ENCODE measurements at places on chromosomes 16 and 17. TPM values are rescaled to one million over a fixed set of nuclear protein-coding genes. Genes with fewer than 3 reads are reported as not detected.
A peak's percentile ranks its signal among the peaks of the same experiment; 100 is the strongest.

- no peak for DNase-seq
These were observed 5.0 kb downstream of the UNC45B start for GRCh38 chr17:35152421-35153140.

DNA sequence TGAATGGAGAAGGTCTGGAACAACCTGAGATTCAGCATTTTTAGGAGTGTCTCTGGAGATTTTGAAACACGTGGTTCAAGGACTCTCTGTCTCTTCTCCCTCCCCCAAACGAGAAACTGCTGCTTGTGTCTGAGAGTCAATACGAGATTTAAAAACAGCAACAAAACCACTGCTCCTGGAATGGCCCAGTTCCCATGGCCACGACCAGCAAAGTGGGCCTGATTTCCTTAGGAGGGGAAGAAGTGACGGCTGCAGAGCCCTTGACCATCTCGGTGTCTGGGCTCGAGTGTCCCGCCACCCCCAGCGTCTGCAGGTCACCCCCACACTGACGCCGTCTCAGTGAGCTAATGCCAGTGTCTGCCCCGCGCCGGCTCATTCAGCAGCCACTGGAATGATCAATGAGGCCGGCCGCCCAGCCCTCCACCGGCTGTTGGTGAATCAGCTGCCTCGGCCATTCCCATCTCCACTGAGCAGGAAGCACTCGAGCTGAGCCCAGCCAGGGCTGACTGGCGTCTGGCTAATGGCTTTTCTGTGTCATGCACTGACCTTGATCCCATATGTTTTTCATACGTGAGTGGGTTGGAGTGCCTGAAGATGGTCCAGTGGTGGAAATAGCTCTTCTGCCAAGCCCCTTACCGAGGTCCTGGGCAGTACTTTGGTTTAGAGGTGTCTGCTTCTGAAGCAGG, 151.8 kb downstream of the PITPNC1 start:
- DNase-seq: no peak

- DNase-seq: no peak
These were observed 195.0 kb upstream of the ELAC2 start for GRCh38 chr17:13212860-13213259.

SRCAP gene
- total RNA-seq: 76.8 TPM

- DNase-seq: no peak
These were observed 142.7 kb upstream of the GNAO1 start for GRCh38 chr16:56048425-56049105.

GRCh38 chr17:41071606-41072360, 6.1 kb upstream of the KRTAP2-4 start:
- DNase-seq: no peak

DNA sequence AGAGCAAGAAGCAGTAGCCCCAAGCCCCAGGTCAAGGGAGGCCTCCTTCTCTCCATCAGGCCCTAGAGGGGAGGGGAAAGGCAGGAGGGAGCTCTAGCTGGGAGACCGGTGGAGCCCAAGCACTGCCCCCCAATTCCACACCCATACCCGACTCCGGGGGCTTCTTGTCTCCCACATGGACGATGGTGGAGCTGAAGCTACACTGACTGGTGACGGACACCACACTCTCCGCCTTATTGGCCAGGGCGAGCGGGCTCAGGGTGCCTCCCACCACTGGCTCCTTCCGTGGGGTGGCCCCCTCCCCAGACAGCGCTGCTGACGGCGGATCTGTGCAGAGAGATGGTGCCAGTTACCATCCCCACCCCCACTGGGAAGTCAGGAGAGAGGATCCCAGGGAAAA, 6.4 kb downstream of the PER1 start:
- DNase-seq: no peak

CIBAR2 gene
- total RNA-seq: not detected

GRCh38 chr17:50977487-50978159, 111.5 kb upstream of the TOB1 start:
- no peak for DNase-seq

GRCh38 chr17:47287068-47287467, 33.4 kb downstream of the ITGB3 start:
- no peak for DNase-seq

FOXJ1 gene
- total RNA-seq: 0.56 TPM

- DNase-seq: no peak
These were observed 8.5 kb downstream of the GAA start for GRCh38 chr17:80109713-80110446.

GRCh38 chr17:72134608-72135394, 14.0 kb downstream of the SOX9 start:
- no peak for DNase-seq

DNA sequence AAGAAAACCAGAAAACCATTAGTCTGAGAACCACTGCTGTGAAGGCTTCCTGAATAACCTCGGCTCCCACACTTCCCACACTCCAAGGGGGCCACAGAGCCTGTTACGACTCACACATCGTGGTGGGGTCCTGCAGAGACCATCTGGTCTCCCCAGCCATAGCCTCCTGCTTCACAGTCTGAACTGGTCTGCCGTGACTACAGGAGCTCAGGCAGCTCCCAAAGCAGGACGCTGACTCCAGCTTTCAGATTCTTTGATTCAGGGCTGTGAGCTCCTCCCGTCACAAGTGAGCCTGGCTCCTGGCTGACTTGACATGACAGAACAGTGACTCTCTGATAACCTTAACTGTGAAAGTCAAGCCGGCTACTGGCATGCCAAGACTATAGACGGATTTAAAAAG, 37.8 kb downstream of the CYB5D2 start:
- no peak for DNase-seq

TMEM114 gene
- total RNA-seq: not detected

DNA sequence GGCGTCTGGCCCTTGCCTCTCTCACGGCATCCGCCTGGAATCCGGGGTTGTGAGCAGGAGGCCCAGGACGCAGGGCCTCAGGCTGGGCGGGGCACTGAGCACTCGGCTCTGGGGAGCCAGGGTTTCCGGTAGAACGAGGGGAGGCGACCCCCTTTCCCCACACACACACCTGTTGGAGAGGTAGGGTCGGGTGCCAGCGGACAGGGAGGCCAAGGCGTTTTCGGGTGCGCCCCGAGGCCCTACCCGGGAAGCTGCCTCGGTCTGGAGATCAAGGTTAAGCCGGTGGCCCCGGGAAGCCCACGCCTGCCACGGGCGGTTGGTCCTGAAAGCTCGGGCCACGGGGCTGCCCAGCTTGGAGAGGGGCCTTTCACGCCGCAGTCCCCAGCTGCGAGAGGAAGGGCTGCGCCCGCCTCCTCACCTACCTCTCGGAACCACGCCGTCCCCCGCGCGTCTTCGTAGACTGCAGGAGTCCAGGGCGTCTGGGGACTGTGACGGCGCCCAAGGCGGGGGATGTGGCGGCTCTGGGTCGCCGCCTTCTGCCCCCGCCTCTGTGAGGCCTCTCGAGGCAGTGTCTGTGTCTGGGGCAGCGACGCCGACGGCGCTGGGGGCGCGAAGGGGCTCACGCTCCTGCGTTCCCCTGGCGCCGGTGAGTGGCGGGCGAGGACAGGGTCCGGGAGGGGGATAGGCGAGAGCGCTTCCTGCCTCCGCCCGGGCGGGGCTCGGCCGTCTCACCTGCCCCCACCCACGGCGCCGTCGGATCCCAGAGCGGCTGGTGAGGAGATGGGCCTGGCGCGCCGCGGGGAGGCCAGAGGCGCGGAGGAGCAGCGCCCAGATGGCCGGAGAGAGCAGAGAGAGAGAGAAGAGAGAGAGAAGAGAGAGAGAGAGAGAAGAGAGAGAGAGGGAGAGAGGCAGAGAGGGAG, 20.3 kb upstream of the HOXB9 start:
- DNase-seq: no peak

- peak; percentile 78 for DNase-seq
These were observed 923 bp downstream of the GDPD3 start for GRCh38 chr16:30112197-30113030.

DNA sequence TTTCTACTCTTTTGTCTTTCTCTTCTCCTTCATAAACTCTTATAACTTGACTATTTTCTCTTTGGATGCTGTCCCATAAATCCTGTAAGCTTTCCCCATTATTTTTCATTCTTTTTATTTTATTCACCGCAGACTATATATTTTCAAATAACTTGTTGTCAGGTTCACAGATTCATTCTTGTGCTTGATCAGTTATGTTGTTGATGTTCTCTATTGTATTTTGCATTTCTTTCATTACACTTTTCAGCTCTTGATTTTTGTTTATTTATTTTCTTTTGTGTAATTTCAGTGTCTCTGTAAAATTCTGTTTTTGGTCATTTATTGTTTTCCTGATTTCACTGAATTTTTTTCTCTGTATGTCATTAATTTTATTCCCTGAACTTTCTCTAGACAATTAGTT, 49.2 kb downstream of the EFCAB13 start:
- DNase-seq: no peak

STXBP4 gene
- total RNA-seq: 4.6 TPM

APOBR gene
- 2.9 TPM for total RNA-seq

GRCh38 chr17:57629886-57630285, 115.2 kb downstream of the CCDC182 start:
- DNase-seq: no peak

GRCh38 chr17:27608328-27609230, 22.4 kb upstream of the LGALS9 start:
- DNase-seq: no peak

ANKRD13B gene
- total RNA-seq: 25.3 TPM

- DNase-seq: no peak
These were observed 79.3 kb downstream of the NQO1 start for GRCh38 chr16:69647020-69647419.

DNA sequence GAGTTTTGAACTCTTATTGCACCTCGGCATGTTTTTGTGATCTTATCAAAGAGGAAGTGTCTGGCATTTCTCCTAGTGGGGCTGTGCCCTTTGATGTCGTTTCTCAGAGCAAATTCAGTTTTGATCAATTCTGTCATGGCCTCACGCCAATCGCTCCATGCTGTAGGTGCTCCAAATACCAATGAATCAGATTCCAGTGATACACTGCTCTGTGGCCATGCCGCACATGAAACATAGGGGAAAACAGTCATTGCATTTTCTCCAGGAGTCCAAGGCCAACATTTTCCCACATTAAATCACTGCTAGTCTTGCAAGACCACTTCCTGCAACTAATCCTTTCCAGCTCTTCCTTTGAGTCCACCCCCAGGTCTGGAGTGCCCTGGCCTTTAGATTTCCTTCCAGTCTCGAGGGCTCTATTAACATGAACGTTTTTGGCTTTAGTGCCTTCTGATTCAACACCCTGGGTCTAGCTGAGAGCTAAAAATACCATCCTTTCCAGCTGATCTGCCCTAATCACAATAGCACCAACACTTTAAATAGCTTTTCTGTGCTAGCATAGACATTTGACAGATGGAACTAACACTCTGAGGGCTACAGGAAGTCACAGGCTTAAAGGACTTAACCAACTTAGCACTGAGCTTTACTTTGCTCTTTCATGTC, 18.2 kb upstream of the RASL10B start:
- DNase-seq: no peak

GRCh38 chr16:78485188-78485916, 385.9 kb downstream of the WWOX start:
- DNase-seq: no peak

CIAO2B gene
- 169 TPM for total RNA-seq

- DNase-seq: no peak
These were observed 269.8 kb downstream of the RBFOX1 start for GRCh38 chr16:7602291-7602950.

DNA sequence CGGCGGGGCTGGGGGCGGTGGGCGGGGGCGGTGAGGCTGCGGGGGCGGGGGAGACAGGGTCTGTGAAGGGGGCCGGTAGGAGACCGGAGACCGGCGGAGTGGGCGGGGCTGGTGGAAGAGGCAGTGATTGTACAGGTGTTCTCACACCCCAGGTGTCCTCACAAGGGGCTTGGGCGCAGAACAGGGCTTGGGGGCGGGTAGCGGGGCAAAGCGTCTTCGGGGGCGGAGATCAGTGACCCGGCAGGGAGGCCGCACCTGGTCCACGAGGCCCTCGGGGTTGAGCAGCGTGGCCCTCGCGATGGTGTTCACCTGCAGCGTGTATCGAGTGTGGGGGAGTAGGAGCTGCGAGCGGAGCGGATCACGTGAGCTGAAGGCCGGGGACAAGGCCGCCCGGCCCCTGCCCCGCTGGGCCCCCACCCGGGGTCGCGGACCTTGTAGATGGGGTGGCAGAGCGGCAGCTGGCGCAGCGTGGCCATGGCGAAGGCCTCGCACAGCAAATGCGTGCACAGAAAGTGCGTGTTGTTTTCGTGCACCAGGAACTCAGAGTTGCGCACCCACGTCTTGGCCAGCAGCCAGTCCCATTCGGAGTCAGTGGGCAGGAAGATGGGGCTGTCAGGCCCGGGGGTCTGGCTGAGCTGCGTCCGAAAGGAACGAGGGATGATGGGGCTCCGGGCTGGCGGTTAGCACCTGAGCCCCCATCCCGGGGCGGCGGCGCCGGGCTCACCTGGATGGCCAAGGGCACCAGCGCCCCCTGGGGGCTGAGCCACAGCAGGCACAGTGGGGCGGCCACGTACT, 8.5 kb downstream of the ALOXE3 start:
- peak; percentile 91 for DNase-seq

- no peak for DNase-seq
These were observed 174.0 kb upstream of the CIBAR2 start for GRCh38 chr16:85286066-85286831.

DNA sequence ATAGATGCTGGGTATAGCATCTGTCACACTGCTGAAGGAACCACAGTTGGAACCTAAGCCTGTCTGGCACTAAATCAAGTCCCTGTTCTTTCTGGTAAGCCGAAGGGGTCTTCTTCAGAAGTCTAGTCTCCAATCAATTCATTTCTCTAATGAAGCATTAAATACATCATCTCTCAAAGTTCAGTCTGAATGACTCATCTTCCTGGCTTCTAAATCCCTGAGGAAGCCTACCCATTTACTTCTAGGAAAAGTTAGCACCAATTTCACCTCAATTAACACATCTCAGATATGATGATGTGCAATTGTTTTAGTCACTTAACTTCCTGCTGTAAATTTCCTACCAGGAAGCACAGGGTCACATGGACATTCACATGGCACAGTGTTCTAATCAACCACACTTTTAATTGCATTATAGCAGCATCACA, 49.9 kb downstream of the TEX14 start:
- DNase-seq: no peak

- DNase-seq: peak; percentile 8
These were observed 101.2 kb downstream of the ZNF423 start for GRCh38 chr16:49754495-49755312.

- no peak for DNase-seq
These were observed 28.9 kb downstream of the CPSF4L start for GRCh38 chr17:73232587-73233373.

WDR90 gene
- 101 TPM for total RNA-seq

- DNase-seq: no peak
These were observed 10.5 kb upstream of the TIMP2 start for GRCh38 chr17:78935419-78936323.

GRCh38 chr16:48164907-48165715, 9.3 kb upstream of the ABCC12 start:
- DNase-seq: peak; percentile 74

DNA sequence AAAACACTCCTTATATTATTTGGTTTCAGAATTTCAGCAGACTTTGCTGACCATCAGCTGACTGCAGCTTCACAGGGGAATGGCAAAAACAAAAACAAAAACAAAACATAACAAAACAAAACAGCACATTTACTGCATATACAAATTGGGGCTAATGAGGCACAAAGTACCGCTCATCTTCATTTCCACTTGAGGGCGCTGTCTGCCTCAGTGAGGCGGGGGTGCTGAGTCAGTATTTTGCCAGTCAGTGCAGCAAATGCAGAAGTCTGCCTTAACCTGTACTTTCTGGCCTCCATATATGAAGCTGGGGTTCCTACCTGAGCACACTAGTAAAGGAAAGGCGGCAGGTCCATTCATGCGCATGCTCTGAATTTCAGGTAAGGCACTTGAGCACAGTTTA, 13.5 kb upstream of the DYNLRB2 start:
- DNase-seq: peak; percentile 72

SLFN11 gene
- 64.6 TPM for total RNA-seq

Data from activated naive CD4-positive, alpha-beta T cell treated with anti-CD3 and anti-CD28 coated beads, Interleukin-2, amount 50 U/mL, for 72 hours (primary cell).